ENCODE measurements at places on chromosomes 5 and 9. TPM values are rescaled to one million over a fixed set of nuclear protein-coding genes. Genes with fewer than 3 reads are reported as not detected.

Gene SPINK4
- total RNA-seq: 0.91 TPM

Gene RAB3C
- not detected for total RNA-seq

Gene SLC6A7
- total RNA-seq: not detected

Gene FBP2
- not detected for total RNA-seq

Gene SPINK13
- not detected for total RNA-seq

Gene FOXI1
- total RNA-seq: not detected

Gene CMYA5
- total RNA-seq: 0.52 TPM

Gene STK32A
- 3.5 TPM for total RNA-seq

Gene JMY
- 18.2 TPM for total RNA-seq

Gene MLANA
- total RNA-seq: not detected

Gene ZCCHC10
- 9.3 TPM for total RNA-seq

Gene PCDHA13
- total RNA-seq: 0.10 TPM

Gene MEIKIN
- total RNA-seq: not detected

Gene RNF208
- 2.8 TPM for total RNA-seq

Gene FAM81B
- total RNA-seq: not detected

Gene DNAI1
- total RNA-seq: 0.03 TPM

Gene IFNB1
- not detected for total RNA-seq

Gene TAF11L11
- not detected for total RNA-seq

Data from smooth muscle cell of the pulmonary artery (primary cell).